ENCODE measurements at places on chromosomes 2 and 18. TPM values are rescaled to one million over a fixed set of nuclear protein-coding genes. Genes with fewer than 3 reads are reported as not detected.

The ERBB4 gene
- 0.32 TPM for total RNA-seq

The PID1 gene
- 24.8 TPM for total RNA-seq

The BBS5 gene
- 5.4 TPM for total RNA-seq

The VIT gene
- total RNA-seq: 2.7 TPM

The GPAT2 gene
- not detected for total RNA-seq

All from NCI-H460 (cell line).